ENCODE measurements at places on chromosomes 3 and 15.

GRCh38 chr15:55789066-55789660, 46.2 kb upstream of the PRTG start:
- peak; percentile 2 for DNase-seq

GRCh38 chr3:53242642-53243041, 13.2 kb downstream of the TKT start:
- DNase-seq, result no peak

DNA sequence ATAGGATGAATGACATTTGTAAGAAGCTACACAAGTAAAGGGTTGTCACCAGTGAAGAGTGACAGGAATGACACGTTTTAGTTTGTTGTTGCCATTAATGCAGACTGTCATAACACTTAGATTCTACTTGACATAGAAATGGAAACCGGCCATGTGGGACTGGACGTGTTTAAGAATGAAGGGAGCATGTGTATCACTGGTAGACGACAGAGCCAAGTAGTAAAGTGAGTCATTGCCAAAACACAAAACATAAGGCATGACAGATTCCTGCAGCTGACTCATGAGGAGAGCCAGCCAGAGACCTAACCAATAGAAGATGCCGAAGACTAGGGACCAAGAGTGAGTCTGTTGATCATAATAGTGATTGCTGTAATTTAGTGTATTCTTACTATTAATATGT, 106.2 kb upstream of the PLAAT1 start:
- DNase-seq, result no peak

- no peak for DNase-seq
Observed at GRCh38 chr3:140273542-140274195, 338.7 kb downstream of the CLSTN2 start.

GRCh38 chr15:63196842-63197241, 7.4 kb downstream of the RAB8B start:
- DNase-seq, result no peak

GRCh38 chr3:128170866-128171516, 17.7 kb downstream of the EEFSEC start:
- DNase-seq, result no peak

DNA sequence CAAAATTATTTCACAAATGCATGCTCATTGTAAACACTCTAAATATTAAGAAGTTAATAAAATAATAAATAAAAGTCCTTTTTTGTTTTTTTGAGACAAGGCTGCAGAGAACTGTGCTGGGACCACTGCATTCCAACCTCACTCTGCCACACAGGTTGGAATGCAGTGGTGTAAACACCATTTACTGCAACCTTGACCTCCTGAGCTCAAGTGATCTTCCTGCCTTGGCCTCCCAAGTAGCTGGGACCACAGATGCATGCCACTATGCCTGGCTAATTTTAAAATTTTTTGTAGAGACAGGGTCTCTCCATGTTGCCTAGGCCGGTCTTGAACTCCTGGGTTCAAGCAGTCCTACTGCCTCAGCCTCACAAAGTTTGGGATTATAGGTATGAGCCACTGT, 578.4 kb downstream of the ZIC1 start:
- DNase-seq, result no peak

DNA sequence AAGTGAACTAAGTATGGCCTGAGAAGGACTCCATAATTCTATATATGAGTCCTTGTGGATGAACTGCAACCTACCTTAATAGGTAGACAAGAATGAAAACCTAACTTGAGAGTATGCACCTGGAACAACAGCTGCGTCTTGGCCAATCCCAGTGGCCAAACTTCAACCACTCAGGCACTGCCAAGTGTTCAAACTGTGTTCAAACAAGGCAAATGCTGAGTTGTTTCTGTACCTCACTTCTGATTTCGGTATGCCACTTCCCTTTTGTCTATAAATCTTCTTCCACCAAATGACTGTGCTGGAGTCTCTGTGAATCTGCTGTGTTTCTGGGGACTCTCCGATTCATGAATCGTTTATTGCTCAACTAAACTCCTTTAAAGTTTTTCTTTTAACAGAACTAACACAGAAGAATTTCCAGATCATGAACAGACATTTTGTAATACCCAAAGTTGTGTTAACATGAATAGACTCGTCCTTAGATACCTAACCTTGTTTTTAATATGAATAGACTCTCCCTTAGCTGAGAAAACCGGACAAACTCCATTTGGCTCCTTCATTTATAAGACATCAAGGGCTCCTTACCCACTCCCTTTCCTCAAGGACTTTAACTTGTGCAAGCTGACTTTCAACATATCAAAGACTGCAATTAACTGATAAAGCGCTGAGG, 4.1 kb downstream of the ZNF717 start:
- DNase-seq, result no peak

GRCh38 chr15:40992241-40992741, 39.0 kb downstream of the CHAC1 start:
- DNase-seq, result no peak

Data from stimulated activated CD4-positive, alpha-beta T cell treated with anti-CD3 and anti-CD28 coated beads, Interleukin-1b, Interleukin-23, amount 100 ng/mL, for 1 hour (primary cell).